ENCODE measurements at places on chromosomes 16 and 17.

DNA sequence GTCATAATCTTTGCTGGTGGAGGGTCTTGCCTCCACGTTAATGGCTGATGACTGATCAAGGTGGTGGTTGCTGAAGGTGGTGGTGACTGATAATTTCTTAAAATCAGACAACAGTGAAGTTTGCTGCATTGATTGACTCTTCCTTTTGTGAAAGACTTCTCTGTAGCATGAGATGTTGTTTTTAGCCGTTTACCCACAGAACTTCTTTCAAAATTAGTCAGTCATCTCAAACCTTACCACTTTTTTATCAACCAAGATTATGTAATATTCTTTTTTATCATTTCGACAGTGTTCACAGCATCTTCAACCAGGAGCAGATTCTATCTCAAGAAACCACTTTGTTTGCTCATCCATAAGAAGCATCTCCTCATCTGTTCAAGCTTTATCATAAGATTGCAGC, 5.9 kb downstream of the UQCRC2 start:
- no peak for DNase-seq

DNA sequence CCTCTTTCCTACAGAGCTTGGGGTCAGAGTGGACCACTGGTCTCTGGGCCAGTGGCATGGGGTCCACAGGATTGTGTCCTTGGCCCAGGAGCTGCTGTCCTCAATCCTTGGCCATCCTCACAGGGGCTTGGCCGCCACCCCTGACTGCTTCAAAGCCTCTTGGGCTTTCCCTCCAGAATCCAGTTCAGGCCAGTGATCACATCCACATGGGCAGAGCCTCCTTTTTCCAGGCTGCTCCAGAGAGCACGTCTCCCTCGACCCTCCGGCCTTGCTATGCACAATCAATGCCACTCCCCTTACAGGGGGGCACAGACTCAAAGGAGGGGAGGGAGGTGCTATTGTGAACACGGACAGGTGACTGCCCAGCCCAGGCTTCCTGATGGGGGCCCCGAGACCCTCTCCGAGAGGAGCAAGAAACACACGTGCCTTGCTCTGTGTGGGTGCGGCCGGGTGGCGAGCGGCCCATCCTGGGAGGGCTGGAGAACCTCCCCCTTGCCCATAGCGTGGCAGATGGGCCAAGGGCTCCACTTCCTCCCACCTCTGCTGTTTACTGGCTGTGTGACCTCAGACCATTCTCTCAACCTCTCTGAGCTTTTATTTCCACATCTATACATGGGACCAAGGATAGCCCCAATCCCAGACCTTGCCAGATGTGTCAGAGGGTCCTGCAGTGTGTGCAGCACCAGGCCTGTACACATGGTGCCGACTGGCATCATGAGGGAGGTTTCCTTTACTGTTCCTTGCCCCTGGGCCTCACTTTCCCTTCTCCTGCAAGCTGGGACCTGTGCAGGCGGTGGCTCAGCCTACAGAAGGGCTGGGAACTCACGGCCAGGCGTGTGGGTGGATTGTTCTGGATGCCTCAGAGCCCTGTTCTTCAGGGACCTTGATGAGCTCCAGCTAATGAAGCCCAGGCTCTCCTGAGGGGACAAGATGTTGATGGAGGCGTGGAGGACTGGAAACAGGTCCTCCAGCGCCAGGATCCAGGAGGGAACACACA, 229.0 kb upstream of the GSE1 start:
- DNase-seq: no peak

DNA sequence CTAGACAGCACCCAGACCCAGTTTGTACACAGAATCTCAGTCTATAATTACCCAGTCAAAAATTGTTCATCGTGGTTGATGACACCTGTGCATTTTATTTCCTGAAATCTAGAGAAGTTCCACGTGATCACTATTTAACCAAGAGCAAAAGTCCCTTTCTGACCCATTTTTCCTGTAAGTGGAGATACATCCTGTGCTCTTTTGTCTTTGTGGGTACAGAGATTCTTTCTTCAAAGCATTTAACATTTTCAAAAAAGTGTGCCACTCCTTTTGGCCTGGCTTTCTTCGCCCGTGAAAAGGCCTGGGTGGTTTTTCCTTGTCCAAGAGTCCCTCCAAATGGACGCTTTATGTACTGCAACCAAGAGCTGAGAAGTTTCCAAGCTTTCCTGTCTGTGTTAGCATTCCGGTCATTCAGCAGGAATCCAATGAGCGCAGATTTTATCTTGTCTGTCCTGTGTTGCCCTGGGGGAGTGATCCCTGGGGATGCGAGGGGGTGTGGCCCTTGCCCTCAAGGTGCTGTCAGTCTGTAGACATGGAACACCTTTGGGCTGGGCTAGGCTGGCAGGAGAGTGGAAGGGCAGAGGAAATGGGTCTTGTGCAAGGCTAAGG, 161.1 kb upstream of the CACNG5 start:
- peak; percentile 38 for DNase-seq

- DNase-seq: no peak
These were observed 25.4 kb downstream of the GJD3 start for GRCh38 chr17:40338941-40339649.

DNA sequence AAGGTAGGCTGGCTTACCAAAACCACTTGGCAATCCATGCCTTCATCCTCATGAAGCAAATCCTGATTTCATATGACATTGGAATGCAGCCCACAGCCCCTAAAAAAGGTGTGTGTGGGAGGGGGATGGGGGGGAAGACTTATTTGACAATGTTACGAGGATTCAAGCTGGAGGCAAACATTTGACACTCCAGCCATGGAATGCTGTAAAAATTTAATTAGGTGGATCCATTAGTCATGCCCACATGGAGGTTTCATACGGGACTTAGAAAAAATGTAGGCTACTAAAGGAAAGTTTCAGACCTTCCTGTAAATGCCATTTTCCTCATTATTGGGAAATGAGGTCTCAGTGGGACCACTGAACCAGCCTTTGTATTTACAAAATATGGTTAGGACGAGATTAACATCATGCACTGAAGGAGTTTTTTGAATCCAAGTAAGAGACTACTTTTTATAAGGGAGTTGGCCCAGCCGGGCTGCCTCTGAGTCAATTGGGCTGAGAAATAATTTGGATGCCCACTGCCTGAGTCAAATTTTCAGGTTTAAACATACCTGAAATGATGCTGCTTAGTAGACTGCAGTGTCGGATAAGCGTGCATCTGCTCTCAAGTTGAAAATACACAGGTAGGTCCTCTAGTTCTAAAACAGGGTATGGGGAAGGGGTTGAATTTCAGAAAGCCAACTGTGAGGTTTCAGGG, 44.6 kb upstream of the MAF start:
- no peak for DNase-seq

- no peak for DNase-seq
These were observed 54.2 kb downstream of the NDEL1 start for GRCh38 chr17:8489841-8490240.

- no peak for DNase-seq
These were observed 624.3 kb downstream of the MAF start for GRCh38 chr16:78976212-78976611.

- DNase-seq: no peak
These were observed 36.9 kb downstream of the SLC47A1 start for GRCh38 chr17:19570544-19571062.

- DNase-seq: no peak
These were observed 4.0 kb downstream of the NOD2 start for GRCh38 chr16:50697421-50697715.

DNA sequence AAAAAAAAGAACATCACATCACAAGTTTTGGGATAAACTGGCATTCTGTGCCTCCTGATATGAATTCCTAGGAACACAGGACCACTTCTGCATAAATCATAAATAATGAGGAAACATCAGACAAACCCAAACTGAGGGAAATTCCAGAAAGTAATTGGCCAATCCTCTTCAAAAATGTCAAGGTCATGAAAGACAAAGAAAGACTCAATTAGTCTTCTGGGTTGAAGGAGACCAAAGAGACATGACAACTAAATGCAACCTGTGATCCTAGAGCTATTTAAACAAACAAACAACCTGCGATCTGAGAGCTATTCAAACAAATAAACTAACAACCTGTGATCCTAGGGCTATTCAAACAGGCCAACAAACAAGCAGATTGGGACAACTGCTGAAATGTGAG, 144.3 kb downstream of the VPS53 start:
- no peak for DNase-seq

- peak; percentile 19 for DNase-seq
These were observed 18.0 kb downstream of the C17orf75 start for GRCh38 chr17:32323811-32324491.

DNA sequence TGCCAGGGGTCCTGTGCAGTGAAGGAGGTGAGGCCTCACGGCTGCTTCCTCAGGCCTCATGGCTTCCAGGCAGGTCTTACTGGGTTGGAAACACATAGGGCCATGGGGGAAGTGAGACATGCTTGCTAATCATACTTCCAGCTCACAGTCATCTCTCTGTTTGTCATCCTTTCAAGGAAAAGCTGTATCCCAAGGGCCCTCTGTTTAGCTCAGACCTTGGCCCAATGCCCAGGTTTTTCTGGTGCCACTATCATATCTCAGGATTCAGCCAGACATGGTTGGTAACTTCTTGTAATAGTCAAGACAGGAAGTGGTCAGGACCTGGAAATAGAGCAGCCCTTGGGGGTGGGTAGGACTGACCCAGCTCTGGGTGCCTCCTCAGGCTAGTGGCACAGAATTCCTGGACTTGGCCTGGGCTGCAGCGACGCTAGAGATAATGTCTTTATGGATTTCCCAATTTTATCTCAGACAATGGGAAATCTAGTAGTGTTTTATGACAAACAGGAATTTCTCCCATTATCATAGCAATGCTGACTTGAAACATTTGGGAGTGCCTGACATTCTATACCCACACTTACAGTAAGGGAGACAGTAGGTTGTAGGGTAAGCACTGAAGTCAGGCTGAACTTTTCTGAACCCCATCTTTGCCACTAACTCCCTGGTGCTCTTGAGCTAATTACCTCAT, 13.5 kb upstream of the ITGB3 start:
- peak; percentile 19 for DNase-seq

- DNase-seq: no peak
These were observed 19.4 kb downstream of the NME3 start for GRCh38 chr16:1751946-1752345.

GRCh38 chr17:17824119-17824782, 12.5 kb downstream of the SREBF1 start:
- DNase-seq: peak; percentile 60

All from SHP77 (cell line).